ENCODE measurements at places on chromosomes 7 and 10. TPM values are rescaled to one million over a fixed set of nuclear protein-coding genes. Genes with fewer than 3 reads are reported as not detected.

DNA sequence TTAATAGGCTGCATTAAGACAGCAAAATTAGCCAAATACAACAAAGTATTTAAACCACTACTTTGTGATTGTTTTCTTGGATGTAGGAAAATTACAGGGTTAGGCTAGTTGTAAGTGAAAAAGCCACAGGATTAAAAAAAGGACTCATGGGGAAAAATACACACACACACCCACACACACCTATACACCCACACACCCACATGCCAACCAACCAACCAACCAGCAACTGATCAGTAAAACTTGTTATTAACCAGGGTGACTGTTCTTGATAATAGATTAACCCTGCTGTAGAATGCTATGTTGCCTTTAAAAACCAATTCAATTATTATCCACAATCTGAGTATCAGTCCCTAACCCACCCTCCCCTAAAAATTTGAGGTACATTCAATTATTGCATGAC is 49.0 kb downstream of the MTPN start:
- no peak for DNase-seq

NRAP gene
- not detected for polyA plus RNA-seq

CCL24 gene
- not detected for polyA plus RNA-seq

RAB19 gene
- 0.10 TPM for polyA plus RNA-seq

DNA sequence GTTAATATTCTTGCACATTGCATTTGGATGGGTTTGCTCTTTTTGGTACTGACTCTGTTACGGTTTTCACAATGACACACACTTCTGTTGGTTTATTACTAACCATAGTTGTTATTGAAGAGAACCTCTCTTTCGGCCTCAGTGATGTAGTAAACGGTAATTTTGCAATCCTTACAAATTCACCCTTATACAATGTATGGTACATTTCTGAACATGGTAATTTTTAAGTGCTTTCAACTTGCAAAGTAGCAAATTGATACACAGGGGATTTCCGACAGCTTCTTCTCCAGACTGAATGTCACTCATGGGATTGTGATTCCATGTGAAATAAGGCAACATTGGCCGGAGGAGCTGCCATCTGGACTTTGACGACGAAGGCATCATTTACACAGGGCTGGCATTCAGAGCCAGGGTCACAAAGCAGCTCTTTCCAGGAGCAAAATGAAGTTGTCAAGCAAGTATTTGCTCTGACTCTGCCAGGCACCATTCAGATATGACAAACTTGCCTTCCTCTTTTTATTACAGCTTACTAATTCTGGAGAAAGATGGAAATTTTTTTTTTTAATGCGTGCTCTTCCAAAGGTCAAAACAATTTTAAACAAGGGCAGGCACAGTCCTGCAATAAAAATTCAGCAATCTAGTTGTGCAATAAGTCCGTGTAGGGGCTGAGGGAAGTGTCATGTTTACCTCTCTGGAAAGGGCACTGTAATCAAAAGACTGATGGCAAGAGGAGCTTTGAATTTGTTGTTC is 711.5 kb upstream of the C7orf33 start:
- no peak for DNase-seq

GRCh38 chr10:122486406-122487080 is 25.2 kb downstream of the HTRA1 start:
- DNase-seq = no peak

FGFBP3 gene
- polyA plus RNA-seq = 1.6 TPM
